Astrocyte (in vitro differentiated cells and primary cell): ENCODE measurements at places on chromosomes 4 and X.
A peak's percentile ranks its signal among the peaks of the same experiment; 100 is the strongest.

GRCh38 chr4:146049802-146050201 is 111.2 kb upstream of the ZNF827 start:
- no peak for DNase-seq

DNA sequence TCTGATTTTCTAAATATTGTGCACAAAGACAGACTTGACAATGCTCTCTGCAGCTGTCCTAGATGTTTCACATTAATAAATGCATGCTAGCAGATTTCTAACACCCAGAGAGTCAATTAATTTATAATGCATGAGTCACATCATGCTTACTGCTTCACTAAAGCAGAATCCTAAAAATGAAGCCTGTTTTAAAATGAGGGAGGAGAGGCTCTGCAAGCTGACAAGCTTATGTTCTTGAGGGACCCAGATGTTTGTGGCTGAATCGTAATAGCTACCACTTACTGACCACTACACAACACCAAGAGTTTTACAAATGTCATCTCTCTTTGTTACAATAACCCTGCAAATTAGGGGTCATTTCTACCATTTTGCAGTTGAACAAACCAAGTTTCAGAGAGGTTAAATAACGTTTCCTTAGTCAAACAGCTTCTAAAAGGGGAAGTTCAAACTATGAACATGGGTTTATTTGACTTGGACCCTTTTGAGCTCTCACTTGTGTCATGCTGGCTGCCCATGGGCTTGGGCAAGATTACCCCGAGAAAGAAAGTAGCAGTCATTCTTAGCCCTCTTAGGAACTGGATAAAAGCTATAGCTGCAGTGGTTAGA is 262.7 kb upstream of the ETNPPL start:
- peak; percentile 27 for DNase-seq

GRCh38 chr4:120731561-120731960 is 191.0 kb downstream of the PRDM5 start:
- peak; percentile 26 for DNase-seq

DNA sequence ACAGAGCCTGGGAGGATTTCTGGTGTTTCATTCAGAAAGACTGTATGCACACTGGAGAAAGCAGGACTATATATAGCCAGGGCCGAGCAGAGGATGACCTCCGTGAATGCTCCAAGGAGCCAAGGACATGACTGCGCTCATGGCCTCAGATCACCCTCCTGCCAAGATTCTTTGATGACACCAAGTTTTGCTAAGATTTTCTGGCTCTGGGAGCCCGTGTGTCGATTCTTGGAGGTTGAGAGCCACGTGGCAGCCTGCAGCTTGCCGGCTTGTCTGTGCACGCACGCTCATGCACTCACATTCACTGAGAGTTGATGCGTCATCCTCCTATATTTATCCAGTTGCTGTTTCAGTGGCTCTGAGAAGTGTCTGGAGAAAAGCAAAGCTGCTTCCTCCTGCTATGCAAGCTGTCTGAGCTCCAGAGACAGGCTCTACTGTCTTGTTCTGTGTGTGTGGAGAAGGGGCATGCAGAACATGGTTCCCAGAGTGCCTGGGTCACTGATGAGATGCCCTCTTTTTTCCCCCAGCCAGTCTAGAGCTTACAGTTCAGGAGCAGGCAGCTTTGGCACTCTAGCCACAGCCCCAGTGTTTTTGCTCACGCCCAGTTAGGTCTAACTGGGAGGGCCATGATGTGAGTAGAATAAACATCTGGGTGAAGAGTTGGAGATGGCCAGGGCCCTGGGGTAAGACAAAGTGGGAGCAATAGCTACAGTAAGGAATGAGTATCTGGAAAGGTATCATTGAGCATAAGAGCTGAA is 64.9 kb upstream of the SCOC start:
- DNase-seq: peak; percentile 95
